ENCODE measurements at places on chromosomes 4 and X.

DNA sequence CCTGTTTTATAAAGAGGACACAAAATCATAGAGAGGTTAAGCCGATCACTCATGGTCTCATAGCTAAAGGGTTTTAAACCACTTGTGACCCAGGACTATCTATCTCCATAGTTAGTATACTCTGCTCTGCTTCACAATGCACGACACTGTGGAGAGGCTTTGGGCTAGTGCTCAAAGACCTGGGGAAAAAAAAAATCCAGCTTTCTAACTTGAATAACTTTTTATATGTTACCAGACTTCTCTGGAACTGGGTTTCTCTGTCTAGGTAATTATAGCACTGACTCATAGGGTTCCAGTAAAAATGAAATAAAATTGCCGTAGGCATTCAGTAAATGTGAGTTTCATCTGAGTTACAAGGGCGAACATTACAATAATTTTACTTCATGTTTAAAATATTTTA, 273.7 kb upstream of the TECRL start:
- no peak for DNase-seq

GRCh38 chrX:16838202-16839066, 31.7 kb downstream of the RBBP7 start:
- DNase-seq = no peak

DNA sequence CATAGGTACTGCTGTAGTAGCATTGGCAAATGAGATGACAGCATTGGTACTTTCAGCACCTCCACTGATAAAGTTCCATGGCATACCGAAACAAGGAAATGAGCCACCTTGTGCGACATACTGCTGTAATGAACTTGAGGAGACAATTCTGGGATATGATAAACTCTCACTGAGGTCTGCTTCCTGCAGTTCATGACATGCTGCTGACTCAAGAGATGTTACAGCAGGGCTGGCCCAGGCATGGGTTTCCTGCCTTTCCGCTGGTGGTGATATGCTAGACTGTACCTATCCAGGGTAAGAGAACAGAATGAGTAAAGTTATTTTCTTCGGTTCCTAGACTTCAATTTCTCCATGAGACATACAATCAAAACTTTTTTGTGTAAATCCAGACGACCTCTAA, 17.1 kb downstream of the BEND2 start:
- no peak for DNase-seq

DNA sequence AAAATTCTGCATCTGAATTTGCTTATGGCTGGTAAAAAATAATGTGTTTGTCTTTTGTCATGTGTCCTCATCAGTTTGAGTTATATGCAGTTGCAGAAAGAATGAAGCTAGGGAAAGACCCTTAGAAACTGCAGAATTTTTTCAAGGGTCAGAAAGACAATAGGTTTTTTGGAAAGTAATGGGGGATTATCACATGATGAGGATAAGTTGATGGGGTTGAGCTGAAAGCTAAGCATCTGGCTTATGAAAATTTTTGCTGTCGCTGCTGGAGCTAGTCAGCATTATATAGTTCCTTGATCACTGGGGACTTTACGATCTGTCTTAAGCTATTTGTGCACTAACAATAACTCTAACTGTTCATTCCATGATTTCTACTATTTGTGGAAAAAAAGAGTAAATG, 331.7 kb downstream of the PPARGC1A start:
- DNase-seq = no peak

GRCh38 chrX:77617206-77617605, 168.8 kb downstream of the ATRX start:
- DNase-seq = no peak

GRCh38 chr4:185685804-185686203, 126.2 kb downstream of the SORBS2 start:
- no peak for DNase-seq

- DNase-seq = no peak
Measured at GRCh38 chr4:100103671-100104070, 86.6 kb downstream of the DDIT4L start.

- no peak for DNase-seq
Measured at GRCh38 chrX:46200413-46200812, 344.8 kb downstream of the ZNF674 start.

- no peak for DNase-seq
Measured at GRCh38 chr4:84952776-84953175, 13.7 kb downstream of the WDFY3 start.

GRCh38 chr4:114535725-114536124, 62.9 kb upstream of the UGT8 start:
- no peak for DNase-seq
